ENCODE measurements at places on chromosomes 6 and 20.

DNA sequence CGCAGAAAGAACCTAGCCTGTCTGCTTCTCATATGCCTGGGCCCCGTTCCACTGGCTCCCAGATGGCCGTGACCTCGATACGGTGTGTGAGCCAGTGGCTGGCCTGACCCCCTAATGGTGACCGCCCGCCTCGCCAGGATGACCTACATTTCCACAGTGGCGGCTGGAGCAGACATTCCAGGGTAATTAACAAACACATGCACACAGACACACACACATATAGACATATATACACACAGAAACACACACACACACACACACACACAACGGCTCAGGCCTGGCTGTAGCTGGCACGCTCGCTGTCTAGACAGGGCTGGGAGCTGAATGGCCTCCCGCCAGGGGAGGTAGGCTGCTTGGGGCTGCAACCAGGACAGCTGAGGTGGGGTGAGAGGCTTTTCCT, 227.1 kb downstream of the ANKRD60 start:
- no peak for DNase-seq

- DNase-seq, result no peak
Observed at GRCh38 chr6:163412341-163412740, 2.2 kb upstream of the QKI start.

DNA sequence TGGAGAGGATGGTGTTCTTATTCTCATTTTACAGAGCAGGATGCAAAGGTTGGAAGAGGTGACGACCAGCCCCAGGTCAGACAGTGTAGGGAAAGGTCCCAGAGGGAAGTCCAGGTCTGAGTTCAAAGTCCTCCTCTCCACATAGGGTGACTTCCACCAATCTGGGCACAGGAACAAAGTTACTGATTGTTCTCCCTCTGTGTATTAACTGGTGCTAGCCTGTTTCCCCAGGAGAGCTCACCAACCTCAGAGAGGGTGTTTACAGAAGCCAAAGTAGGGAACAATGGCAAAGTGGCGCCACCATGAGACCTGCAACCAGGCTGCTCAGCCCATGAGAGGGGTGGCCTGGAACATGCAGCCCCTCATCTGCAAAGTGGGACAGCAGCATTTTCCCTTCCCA, 16.8 kb upstream of the SIRPB1 start:
- DNase-seq, result no peak

GRCh38 chr20:38547288-38548085, 33.5 kb upstream of the ADIG start:
- DNase-seq, result no peak

- no peak for DNase-seq
Observed at GRCh38 chr20:55934146-55934545, 71.2 kb downstream of the CBLN4 start.

DNA sequence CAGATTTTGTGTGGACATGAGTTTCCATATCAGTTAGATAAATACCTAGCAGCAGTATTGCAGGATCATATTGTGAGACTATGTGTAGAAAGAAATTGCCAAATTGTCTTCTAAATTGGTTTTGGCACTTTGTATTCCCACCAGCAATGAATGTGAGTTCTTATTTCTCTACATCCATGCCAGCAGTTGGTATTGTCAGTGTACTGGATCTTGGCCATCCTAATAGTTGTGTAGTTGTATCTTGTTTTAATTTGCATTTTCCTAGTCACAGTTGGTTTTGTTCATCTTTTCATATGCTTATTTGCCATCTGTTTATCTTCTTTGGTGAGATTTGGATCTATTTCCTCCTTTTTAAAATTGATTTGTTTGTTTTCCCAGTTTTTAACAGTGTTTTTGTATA, 154.7 kb upstream of the HCRTR2 start:
- DNase-seq, result no peak

- DNase-seq, result no peak
Observed at GRCh38 chr20:50772420-50773185, 22.3 kb upstream of the BCAS4 start.

DNA sequence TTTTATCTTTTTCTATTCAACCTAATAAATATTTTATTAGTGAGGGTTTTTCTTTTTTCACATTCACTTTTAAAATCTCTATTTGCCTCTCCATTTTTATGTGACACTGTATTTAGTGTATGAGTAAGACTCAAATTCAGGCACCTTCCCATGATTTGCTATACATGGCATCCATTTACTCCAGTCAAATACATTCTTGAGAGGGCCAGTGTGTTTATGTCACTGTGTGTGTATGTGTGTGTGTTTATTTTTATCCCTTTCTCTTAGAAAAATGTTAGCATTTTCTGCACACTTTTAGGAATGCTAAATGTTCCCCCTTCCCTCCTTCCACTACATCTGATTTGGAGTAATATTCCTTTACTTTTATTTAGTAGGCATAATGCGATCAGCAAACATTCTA, 290.0 kb downstream of the PACRG start:
- no peak for DNase-seq

All from stimulated activated naive B cell treated with anti-CD40 and anti-IgM and Interleukin-4, amounts not matched to agents 10 μg/mL and 1 μg/mL and 100 μg/mL, for 72 hours (primary cell).